SK-N-DZ (cell line): ENCODE measurements at places on chromosomes 7 and 10.

DNA sequence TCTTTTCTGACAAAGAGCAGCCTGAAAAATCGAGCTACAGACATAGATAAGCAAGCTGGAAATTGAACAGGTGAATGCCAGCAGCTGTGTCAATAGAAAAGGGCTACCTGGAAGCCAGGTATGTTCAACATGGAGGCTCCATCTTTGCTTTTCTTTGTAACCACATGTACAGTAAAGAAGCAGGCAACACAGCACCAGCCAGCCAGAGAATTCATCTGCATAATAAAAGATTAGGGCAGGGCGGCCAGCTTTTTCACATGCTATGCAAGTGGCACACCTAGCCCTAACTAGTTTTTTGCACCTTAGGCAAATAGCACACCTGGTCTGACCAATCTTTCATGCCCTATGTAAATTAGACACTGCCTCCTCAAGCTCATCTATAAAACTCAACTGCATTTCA is 25.7 kb downstream of the COG5 start:
- DNase-seq: no peak

DNA sequence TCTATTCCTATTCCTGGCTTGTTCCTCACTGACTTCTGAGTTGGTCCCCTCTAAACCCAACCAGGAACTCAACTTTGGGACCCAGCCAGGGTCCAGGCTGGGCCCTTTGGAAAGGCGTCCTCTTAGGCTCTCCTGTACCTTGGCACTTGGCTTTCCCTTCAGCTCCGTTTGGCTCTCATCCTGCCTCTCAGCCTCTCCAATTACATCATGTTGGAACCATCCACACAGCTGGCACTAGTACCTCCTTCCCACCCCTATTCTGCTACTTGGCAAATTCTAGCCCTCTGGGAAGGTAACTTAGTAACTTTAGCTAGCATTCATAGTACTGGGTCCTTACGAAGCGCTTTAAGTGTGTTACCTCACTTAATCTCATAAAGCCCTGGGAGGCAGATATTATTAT is 205.3 kb upstream of the HABP2 start:
- DNase-seq: no peak

- DNase-seq: no peak
These were observed 7.2 kb downstream of the C10orf90 start for GRCh38 chr10:126663328-126663727.

GRCh38 chr10:107059872-107060271 is 104.6 kb downstream of the SORCS1 start:
- DNase-seq: peak; percentile 83

- no peak for DNase-seq
These were observed 422.7 kb downstream of the SORCS3 start for GRCh38 chr10:105063796-105064195.

DNA sequence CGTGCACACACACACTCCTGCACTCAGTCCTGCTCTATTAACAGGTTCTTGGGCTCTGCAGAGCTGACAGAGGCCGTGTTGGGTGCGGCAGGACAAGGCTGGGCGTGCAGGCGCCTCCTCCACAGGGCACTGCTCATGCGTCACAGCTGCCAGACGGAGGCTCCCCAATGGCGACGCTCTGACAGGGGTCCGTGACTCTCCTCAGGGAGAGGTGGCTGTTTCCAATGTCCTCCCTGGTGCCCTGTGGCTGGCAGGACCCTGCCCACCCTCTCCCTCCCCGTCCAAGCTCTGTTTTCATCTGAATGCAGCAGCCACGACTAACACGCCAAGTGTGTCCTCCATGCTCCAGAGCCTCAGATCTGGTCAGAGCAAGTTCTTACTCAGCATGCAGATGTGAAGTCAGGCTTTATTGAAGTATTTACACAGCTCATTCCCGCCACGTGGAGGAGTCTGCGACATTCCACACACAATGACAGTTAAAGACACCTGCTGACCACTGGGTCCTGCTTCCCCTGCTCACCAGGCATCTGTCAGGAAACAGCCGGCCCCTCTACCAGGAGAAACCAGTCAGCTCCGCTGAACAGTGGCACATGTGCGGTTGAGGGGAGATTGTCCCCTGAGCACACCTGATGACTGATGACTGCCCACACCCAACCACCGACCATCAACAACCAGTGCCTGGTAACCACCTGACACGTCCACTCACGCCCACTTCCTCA is 116.7 kb downstream of the VIPR2 start:
- peak; percentile 44 for DNase-seq

DNA sequence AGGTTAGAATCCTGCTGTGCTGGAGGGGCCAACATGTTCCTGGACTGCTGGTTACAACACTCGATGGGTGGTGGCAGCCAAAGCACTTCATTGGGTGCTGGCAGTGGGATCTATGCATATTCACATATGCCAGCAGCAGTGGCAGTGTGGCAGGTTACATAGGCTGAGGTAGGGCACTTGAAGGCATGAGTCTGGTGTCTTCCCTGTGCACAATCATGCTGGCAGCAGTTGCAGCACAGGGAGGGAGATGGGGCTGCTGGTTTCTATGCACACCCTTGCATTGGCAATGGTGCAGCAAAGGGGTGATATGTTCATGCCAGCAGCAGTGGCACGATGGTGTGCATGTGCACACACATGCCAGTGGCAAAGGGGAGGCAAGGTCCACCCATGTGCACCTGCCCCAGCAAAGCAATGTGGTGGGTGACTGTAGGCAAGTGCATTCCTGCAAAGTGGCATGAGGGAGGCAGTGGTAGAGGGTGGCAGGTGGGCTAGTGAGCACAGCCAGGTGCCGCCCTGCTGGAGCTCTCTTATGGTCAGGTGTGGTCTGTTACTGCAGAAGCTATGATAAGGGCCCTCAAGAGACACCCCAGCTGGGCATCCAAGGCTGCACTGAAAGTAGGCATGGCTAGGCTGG is 356.2 kb upstream of the STEAP1 start:
- no peak for DNase-seq

DNA sequence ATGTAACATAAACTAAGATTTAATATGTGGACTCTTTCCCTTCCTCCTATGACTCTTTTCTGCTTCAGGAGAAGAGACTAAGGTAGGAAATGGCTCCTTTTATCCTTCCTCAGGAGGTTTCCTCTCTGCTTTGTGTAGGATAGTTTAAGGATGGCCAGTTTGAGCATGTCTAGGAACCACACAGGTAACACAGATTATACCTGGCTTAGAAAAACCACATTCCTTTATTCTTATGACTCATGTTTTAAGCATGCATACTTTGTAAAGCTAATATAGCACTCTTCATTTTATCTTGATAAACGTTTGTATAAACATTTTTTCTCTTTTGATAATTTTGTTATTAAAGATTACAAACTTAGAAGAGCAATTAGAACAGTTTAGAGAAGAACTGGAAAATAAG is 57.8 kb downstream of the CYP51A1 start:
- no peak for DNase-seq

DNA sequence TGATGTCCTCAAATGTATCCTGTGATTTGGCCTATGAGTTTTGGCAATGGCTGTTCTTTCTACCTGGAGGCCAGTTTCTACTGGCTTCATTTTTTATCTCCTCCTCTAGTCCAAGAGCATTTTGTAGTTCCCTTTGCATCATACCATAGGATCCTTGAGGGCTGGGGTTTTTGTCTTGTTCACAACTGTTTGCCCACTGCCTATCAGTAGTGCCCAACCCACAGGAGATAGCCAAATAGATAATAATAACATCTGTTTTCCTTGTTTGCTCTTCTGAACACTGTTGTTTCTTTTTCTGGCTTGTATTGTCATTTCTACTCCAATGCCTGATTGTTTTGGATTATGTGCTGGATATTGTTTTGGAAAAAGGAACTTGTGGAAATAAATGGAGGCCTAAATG is 3.4 kb downstream of the CDK1 start:
- no peak for DNase-seq
